ENCODE measurements at places on chromosomes 2 and 18.

DNA sequence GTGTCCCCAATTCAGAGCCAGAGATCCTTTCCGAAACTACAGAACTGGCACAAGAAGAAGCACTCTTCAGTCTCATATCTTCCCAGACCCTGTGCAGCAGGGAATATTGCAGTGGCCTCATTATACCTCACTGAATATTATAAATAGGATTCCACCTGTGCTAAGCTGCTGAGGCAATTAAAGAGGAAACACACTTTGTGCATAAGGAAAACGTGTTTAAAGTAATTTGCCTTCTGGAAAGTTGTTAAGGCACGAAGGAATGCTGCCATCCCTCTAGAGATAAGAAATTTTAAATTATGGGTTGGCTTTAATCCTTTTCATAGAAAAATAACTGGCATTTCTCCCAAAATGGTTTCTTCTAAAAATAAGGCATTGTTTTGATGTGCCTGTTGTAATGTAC lies 233.3 kb downstream of the RAB3GAP1 start:
- DNase-seq, result no peak

DNA sequence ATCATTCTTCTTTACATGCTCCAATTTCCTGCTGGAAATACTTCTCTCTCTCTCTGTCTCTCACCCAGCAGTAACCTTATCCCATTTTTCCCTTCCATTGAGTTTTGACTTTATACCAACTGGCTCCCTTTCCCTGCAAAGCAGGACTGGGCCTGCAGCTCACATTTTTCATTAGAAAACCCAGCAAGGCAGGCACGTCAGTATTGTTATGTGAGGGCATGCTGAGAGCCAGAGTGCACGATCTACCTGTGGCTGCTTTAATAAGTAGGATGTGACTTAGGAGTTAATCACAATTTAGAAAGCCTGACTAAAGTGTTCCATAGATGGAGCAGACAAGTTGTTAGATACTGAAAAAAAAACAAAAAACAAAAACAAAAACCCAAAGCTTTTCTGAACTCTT lies 5.2 kb upstream of the NDUFV2 start:
- DNase-seq, result no peak

DNA sequence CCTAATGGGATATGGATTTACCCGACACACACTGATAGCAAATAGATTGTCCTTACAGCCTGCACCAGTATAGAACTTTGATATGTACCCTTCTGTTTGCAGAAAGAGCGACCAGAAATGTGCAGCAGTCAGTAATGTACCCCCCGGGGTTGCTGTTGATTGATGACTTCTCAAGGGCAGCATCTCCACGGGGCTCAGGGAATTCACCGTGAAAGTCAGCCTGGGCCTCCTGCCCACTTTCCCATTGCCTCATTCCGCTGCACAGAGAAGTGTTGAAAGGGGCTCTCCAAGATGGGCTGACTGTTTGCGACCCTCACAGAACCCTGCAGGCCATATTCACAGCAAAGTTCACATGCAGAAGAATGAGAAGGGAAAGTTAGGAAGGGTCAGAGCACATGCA lies 241.3 kb downstream of the PRKCE start:
- DNase-seq, result no peak

DNA sequence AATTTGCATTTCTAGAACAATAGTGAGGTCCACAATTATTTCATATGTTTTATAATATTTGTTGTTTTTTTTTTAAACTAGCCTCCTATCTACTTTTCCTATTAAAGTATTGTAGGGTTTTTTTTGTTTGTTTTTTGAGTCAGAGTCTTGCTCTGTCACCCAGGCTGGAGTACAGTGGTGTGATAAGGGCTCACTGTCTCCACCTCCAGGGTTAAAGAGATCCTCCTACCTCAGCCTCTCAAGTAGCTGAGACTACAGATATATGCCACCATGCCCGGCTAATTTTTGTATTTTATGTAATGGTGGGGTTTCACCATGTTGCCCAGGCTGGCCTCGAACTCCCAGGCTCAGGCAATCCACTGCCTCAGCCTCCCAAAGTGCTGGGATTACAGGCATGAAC lies 122.5 kb downstream of the SLC39A10 start:
- no peak for DNase-seq

DNA sequence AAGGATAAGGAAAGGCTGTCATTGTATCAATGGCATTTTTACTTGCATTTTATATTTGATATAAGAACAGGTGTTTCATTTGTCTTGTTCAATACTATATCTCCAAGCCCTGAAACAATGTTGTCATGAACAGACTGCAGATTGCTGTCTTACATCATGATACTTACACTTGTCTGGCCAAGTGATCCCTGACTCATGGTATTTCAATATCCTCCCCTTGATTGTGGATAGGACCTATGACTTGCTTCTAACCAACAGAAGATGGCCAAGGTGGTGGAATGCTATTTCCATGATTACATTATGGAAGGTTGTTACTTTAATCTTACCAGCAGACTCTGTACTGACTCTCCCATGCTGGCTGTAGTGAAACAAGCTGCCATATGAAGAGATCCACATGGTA lies 471.1 kb downstream of the CCDC85A start:
- DNase-seq, result no peak

DNA sequence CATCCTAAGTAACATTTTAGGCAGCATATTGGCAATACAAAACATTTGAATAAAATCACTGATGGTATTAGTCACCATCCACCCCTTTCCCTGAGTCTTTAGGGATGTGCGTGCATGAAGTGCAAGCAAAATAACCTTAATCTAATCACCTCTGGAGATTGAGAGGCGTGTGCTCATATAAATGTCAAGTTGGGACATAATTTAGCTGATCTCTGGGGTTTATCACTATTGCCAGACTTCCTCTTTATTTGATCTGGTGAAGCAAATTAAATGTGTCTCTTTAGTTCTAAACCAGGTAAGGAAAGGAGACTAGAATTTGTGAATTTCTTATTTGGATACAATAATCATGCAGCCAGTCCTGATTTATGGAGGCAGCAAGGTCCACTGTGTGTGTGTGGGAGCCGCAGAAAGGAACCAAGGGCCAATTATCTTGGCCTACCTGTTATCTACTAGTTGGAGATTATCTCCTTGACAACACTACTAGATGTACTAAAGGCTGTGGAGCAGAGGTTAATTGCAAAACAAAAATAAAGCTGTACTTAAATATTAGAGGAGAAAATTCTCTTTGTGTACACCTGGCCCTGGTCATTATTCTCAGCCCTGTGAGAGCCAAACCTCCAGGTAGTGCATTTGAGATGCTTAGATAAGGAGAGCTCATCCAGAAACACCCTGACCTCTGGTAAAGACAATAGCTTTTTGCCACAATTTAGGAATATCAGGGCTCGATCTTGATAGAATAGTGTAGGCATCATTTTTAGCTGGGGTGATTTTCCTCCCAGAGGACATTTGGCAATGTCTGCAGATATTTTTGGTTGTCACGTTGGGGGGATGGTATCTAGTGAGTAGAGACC lies 78.2 kb downstream of the HRH4 start:
- no peak for DNase-seq

DNA sequence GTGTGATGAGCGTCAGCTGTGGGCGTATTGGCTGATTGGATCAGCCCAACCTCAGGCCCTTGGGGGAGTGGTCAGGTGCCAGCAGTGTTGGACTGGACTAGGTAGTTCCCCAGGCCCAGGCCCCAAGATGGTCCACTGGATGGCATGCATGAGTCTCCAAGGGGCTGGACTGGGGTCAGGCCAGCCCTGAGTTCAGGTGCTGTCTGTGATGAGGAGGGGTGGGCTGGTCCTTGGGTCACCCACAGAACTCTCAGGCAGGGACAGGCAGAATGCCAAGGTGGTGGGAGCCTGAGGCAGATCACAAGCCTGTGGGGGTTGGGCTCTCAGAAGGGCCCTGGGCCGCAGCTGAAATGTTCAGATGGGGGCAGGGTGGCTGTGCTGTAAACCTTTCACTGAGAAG lies 59.5 kb upstream of the THUMPD2 start:
- no peak for DNase-seq

DNA sequence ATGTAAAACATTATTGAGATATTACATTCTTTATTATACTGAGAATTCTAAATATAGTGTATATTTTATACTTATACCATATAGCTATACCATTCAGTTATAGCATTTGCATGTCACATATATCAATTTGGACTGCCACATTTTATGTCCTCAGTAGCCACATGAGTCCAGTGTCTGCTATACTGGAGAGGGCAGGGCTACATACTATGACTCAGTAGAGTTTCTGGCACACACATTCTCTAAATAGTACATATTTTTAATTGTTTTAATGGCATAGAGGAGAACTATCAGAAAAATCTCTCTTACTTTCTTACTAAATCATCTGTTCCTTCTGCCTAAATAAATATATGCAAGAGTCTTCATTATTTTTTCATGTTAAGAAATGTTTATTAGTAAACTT lies 55.4 kb upstream of the COL5A2 start:
- DNase-seq, result no peak

DNA sequence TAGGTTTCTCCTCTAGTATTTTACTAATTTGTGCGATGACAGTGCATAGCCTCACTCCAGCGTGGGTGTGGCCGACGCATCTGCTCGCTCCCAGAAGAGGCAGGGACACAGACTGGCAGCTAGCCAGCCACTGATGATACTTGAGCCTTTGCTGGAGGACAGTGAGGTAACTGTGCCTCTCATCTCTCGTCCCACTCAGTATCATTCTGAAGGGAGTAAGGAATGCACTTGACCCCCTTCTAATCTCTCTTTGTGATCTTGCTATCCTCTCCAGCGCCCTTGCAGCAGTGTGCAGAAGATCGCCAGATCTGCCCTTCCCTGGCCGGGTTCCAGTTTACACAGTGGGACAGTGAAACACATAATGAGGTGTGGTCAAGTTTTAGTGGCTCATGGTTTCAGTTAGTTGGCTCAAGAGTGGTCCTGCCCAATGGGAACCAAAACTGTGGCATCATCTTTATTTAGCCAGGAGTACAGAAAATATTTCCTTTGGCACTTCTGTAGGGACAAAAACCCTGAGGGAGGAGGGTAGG lies 17.5 kb downstream of the NCAPH start:
- DNase-seq, result no peak

Measured in BJ (cell line).